ENCODE measurements at places on chromosomes 4 and X.

DNA sequence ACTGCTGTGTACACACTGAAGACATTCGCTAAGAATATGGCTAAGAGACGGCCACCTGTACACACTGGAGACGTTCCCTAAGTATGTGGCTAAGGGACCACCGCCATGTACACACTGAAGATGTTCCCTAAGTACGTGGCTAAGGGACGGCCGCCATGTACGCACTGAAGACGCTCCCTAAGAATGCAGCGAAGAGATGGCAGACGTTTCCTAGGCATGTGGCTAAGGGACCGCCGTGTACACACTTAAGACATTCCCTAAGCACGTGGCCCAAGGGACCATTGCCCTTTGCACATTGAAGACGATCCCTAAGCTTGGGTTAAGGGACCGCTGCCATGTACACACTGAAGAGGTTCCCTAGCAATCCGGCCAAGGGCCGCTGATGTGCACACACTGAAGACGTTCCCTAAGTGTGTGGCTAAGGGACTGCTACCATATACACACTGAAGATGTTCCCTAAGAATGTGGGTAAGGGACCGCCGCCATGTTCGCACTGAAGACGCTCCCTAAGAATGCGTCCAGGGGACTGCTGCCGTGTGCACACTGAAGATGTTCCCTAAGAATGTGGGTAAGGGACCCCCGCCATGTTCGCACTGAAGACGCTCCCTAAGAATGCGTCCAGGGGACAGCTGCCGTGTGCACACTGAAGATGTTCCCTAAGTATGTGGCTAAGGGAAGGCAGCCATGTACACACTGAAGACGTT lies 36.7 kb downstream of the DHRSX start:
- no peak for DNase-seq

DNA sequence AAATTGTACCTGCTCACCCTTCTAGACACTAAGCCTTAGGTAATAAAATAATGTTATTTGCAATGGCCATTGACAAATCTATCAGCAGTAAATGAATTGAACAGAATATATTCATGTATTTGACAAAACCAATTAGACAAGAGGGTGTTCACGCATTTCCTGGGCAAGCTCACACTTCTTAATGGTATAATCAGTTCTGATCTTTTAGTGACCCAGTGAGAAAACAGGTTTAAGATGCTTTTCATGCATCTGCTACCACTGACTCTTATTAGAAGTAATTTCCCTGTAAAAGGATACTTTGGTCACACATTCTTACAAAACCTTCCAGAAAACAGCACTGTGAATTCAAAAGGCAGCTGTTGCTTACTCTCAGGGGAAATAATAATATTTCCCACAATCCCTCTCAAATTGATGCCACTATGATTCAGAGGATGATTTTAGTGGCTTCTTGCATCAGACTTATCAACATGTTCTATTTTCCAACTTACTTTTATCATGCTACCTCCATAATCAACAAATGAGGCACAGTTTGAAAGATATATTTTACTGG lies 313.9 kb upstream of the NWD2 start:
- DNase-seq: no peak

DNA sequence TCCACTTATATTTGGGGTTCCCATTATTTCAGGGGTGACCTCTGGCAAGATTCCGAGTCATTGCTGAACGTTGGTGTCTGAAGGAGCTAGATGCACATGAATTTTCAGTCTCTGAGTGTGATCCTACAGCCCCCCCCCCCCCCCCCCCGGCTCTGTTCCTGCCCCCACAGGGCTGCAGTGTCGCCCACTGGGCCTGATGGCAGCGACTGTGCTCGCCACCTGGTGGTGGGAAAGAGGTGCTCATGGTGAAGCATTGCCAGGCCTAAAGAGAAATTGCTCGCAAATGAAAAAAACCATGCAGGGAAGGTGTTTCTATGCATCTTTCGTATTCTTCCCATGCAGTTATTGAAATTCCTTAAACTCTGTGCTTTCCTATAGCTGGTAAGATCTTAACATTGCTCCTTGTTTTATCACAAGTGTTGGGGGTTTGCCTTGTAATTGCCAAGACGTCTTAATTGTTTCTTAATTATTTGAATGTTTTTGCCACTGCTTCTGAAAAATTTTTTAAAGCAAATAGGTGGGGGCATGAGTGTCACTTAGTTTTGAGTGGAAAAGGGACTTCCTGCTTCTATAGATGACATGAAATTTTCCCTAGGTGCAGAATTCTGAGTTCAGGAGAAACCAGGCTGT lies 63.2 kb downstream of the CLDN22 start:
- DNase-seq: no peak

- DNase-seq: no peak
Measured at GRCh38 chr4:148651991-148652390, 209.8 kb upstream of the NR3C2 start.
